RKO (cell line): ENCODE measurements at places on chromosomes 1 and 21.
A peak's percentile ranks its signal among the peaks of the same experiment; 100 is the strongest.

GRCh38 chr1:199778324-199778955 is 249.1 kb upstream of the NR5A2 start:
- DNase-seq, result no peak

- DNase-seq, result no peak
Observed at GRCh38 chr1:167330601-167331293, 110.1 kb downstream of the POU2F1 start.

GRCh38 chr1:54764922-54765561 is 719 bp upstream of the PARS2 start:
- no peak for DNase-seq

- DNase-seq, result peak; percentile 90
Observed at GRCh38 chr1:24364975-24365678, 46.0 kb downstream of the GRHL3 start.

- DNase-seq, result no peak
Observed at GRCh38 chr21:27813750-27814149, 846.9 kb upstream of the ADAMTS5 start.

DNA sequence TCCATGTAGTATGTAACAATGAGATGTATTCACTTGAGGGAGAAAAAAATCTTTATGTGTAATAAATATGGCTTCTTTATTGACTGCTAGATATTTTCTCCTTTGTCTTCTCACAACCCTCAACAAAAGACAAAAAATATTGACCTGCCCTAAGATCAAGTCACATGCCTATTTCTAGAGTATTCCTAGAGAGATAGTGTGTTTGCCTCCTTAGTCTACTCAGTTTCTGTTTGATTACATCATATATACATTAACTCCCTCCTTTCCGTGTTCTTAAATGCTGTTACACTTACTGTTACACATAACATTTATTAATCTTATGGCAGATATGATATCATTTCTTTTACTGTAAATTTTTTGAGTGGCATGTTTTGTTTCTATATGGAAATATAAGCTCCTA is 281.6 kb upstream of the RGS18 start:
- DNase-seq, result no peak

DNA sequence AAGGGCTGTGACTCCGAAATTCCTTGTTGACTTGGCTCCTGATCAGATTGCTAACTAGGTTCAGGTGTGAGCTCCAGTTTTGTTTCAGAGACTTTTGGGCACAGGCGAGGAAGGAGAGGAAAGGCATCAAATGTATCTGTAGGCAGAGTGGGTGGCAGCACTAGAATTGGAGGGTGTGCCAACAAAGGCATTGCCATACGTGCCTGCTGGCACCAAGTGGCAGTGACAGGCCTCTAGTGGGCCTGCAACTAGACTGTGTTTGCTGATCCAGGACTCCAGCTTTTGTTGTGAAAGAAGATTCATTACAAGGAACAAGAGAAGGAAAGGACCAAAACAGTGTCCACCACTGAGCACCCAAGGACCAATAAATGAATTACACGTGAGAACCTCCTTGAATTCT is 79.5 kb downstream of the TM2D1 start:
- DNase-seq, result no peak

GRCh38 chr1:86965012-86965826 is 50.8 kb downstream of the HS2ST1 start:
- DNase-seq, result peak; percentile 59

- DNase-seq, result peak; percentile 56
Observed at GRCh38 chr1:151585622-151586021, 26.2 kb upstream of the SNX27 start.

DNA sequence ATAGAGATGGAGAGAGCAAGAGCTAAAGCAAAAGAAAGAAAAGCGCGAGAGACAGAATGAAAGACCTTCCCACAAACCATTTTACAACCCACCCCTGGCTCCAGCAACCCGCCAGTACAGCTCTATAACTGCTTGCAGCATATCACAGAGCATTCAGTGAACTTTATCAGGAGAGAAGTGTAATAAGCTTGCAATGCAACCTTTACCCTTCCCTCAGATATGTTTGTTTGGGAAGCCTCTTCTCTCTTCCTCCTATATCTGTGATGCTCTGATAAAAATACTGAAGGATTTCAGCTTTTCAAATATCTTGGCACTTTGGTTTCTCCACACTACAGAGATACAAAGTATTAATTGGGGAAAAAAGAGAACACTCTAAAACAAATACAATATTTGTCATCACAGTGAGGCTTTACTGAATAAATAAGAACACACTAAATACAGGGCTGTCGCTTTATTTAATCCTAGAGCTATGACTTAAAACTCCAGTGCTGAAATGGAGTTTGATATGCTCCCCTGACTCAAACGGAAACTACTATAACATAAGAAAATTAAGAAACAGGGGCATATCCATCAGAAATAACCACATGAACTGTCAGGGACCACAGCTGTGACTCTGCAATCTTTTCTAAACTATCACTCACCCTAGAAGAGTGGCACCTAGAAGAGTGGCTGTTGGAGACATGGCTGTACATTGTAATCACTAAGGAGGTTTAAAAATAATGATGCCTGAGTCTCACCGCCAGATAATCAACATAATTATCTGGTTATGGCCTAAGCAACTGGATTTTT is 6.7 kb downstream of the CRP start:
- DNase-seq, result no peak

DNA sequence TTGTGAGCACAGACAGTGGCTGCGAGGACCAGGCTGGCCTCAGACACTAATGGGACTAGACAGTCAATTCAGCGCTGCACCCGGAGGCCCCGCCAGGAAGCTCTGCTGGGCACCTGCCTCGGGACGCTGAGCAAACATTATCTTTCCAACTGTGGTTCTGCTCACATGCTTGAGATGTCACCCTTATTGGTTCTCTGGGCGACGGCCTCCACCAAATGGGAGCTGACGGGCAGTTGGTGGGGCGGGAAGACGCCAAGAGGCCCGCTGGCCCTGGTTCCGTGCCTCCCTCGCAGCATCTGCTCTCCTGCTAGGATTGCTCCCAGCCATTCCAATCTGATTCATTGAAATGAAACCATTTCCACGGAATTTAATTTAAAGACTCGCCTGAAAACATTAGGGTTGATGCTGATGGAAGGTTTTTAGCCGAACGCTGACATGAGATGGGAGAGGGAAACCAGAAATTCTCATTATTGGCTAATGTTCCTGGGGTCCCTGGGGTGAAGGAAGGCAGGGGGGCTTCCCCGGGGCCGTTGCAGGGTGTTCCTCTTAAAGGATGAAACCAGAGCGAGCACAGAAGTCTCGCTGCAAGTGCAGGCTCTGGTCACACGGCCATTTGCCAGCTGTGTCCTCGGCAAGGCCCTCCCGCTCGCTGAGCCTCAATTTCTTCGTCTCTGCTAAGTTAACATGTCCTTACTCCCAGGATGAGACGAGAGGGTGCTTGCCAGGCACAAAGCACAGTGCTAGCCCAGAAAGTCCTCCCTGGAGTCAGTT is 512.2 kb downstream of the NPHP4 start:
- no peak for DNase-seq

GRCh38 chr1:87182611-87183010 is 146.1 kb upstream of the LMO4 start:
- no peak for DNase-seq

GRCh38 chr21:44854391-44854663 is 19.2 kb downstream of the PTTG1IP start:
- no peak for DNase-seq

GRCh38 chr1:118217141-118217838 is 32.3 kb upstream of the SPAG17 start:
- no peak for DNase-seq

- DNase-seq, result no peak
Observed at GRCh38 chr1:203287109-203287893, 18.0 kb upstream of the BTG2 start.

DNA sequence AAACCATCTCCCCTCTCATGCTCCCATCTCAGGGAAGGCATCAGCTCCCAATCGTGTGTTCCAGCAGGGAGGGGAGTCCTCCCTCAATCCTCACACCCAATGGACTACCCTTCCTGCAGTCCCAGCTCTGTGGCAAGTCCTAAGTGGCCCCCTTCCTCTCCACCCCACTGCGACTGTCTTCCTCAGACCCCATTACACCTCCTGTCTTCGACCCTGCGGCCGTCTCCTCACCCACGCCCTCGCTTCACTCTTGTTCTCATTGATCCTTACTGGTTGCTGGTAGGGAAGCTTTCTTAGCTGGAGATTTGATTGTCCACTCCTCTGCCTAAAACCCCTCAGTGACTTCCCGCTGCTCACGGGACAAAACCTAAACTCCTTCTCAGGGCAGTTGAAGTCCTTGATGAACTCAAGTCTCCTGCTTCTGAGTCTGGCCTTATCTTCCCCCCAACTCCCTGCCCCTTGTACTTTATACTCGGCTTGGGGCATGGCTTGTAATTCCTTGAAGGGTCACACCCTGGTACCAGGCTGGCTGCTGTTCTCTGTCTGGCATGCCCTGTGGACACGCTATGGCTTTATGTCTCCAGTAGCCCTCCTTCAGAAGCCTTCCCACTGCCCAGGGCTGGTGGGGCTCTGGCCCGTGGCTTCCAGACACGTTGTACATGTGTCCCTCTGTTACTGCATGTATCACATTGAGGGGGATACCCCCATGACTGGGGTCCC is 2.3 kb upstream of the EPS8L3 start:
- no peak for DNase-seq

DNA sequence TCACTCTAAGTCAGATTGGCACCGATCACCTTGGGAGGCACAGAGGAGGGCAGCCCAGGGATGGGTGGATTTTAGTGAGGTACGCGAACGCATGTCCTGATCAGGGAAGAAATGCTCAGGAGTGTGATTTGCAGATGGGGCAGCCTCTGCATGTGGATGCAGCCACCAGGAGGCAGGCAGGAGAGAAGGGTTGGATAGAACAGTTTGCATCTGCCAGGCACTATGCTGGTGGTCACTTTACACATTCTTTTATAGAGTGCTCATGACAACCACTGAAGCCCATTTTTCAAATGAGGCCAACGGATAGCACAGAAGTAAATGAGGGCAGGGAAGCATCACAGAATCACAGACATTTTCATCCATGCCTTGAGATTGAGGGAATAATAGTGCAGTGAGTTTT is 5.7 kb downstream of the LAMB3 start:
- DNase-seq, result peak; percentile 80

DNA sequence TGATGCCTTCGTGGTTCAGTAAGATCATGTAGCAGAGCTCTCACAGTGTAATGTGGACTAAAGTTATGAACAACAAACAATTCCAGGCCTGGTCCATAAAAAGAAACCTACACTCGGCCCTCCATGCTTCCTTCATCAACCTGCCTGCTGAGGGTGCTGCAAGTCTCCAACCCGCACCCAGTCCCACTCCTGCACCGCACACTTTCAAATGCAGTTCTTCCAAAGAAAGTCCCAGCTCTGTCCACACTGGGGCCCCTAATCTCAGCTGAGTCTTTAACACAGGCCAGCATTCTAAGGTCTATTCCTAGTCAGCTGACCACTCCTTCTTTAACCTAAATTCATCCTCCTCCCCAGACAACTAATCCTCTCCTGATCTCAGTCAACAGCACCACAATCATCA is 71.5 kb upstream of the NR5A2 start:
- no peak for DNase-seq

DNA sequence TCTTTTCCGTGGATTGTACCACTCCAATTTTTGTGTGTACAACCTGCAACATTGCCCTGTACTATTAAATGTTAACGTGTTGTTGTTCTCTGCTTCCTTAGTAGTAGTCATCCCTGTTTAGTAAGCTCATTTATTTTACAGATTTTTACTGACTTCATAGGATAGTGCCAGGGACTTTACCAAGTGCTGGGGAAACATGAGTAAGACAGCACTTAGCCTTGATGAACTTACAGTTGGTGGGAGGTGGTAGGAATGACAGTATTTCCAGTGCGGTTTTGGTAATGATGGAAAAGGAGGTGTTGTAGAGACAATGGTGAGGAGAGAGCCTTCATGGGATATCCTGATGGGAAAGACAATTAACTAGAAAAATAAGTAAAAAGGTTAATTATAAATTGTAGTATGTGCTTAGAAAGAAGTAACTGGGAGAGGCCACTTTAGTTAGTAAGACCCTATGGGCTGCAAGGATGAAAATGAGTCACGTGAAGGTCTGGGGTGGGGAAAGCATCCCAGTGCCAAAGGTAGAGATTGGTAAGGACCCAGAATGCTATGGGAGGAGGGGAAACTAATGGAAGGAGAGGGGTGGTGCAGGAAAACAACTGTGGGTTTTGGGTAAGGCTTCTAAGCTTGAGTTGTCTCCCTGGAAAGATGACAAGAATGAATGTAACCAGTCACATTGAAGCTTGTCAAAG is 1.7 kb downstream of the RLF start:
- peak; percentile 77 for DNase-seq

DNA sequence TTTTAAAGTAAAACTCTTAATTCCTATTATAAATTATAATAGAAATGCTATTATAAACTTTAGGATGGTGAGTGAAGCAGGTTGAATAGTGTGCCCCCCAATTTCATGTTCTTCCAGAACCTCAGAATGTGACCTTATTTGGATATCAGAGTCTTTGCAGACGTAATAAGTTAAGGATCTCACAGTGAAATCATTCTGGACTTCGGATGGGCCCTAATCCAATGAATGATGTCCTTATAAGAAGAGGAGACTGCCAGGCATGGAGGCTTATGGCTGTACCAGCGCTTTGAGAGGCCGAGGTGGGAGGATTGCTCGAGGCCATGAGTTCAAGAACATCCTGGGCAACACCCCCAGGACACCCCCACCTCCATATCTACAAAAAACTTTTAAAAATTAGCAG is 9.4 kb upstream of the MT1HL1 start:
- no peak for DNase-seq

DNA sequence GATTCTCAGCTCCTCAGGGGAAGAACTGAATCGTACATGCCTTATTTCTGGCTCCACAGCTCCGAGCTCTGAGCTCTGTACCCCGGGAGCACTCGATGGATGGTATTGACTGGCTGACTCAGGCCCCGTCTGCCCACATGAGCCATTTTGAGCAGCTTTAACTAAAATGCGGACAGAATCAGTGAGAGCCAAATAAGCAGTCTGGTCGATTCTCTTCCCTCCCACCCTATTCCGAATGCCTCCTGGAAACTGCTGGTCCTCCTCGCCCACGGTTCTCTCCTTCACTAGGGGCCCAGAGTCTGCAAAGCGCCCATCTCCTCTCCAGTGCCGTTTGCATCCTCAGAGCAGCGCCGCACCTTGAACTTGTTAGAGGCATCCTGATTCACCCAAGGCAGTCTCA is 125.9 kb upstream of the IRF2BP2 start:
- no peak for DNase-seq

DNA sequence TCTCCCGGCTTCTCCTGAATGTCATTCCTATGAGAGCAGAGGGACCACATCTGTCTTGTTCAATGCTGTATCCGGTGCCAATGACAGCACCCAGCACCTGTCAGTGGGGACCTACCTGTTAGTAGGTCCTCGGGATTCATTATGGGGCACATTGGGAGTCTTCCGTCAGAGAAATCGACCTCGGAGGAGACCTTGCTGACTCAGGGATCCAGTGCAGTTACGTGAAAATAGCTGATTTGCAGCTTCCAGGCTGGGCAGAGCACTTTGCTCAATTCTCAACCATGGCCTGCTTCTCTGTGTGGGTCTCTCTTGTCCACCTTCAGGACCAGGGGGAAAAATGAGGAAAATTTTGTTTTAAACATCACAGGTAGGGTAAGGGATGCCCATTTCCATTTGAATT is 130.2 kb downstream of the PRDM2 start:
- DNase-seq, result no peak

- DNase-seq, result no peak
Observed at GRCh38 chr1:201350884-201351283, 26.6 kb downstream of the TNNT2 start.

- no peak for DNase-seq
Observed at GRCh38 chr1:10663678-10664035, 132.8 kb downstream of the CASZ1 start.
